Activated CD4-positive, alpha-beta T cell treated with anti-CD3 and anti-CD28 coated beads, Interleukin-2, amount 10 ng/mL, durations not matched to agents 7 days and 5 days (primary cell): ENCODE measurements at places on chromosomes 16 and 17. TPM values are rescaled to one million over a fixed set of nuclear protein-coding genes. Genes with fewer than 3 reads are reported as not detected.

Gene SEPTIN12
- not detected for total RNA-seq

Gene GRAP
- 39.2 TPM for total RNA-seq

Gene SLC25A39
- 107 TPM for total RNA-seq

Gene RUNDC3A
- 0.10 TPM for total RNA-seq

Gene PTGES3L
- 0.22 TPM for total RNA-seq

Gene ASIC2
- total RNA-seq, result not detected

Gene GOSR1
- total RNA-seq, result 49.7 TPM

Gene C17orf78
- not detected for total RNA-seq
